ENCODE measurements at places on chromosomes 4 and X.

DNA sequence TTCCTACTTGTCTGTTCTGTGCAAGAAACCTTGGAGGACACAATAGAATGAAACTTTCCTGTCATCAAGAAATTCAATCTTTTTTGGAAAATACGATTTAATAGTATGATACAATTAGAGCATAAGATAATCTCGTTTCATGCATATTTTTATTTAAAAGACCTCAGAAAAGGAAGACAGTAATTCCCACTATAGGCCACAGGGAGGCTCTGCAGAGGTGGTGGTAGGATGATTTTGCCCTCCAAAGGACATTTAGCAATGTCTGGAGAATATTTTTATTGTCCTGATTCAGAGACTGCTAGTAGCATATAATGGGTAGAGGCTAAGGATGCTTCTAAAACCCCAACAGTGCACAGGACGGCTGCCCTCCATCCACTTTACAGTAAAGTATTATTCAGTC is 68.7 kb downstream of the PAK3 start:
- DNase-seq, result no peak

- no peak for DNase-seq
These were observed 22.8 kb downstream of the VSIG4 start for GRCh38 chrX:66016905-66017658.

DNA sequence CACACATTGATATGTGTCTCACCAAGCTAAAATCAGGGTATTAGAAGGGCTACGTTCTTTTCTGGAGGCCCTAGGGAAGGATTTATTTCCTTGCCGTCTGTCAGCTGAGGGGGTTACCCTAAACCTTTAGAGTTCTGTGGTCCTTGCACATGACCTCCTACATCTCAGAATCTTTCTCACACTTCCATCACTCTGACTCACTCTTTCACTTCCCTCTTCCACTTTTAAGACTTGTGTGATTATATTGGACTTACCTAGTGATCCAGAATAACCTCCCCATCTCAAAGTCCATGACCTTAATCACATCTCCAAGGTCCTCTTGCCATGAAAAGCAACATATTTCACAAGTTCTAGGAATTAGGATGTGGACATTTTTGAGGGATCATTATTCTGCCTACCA is 53.6 kb upstream of the FUNDC1 start:
- DNase-seq, result no peak

- DNase-seq, result no peak
These were observed 1.7 kb upstream of the ZFP42 start for GRCh38 chr4:187993827-187994226.

DNA sequence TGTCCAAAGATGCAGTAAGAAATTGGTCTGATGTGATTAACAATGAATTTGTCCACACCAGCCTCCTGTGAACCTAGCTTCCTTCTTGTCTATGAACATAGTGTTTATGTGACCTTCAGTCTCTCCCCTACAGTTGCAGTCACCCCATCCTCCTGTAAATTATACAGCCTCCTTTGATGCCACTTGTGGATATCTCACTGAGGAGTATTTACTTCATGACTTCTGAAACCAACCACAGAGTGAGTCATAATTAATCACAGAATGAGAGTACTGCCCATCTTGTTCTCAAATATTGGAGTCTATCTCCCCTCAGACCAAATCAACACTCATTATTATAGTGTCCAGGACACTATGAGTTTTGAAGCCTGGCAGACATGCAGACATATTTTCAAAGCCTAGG is 27.3 kb upstream of the XAGE2 start:
- DNase-seq, result no peak

GRCh38 chr4:184983672-184984356 is 34.5 kb upstream of the HELT start:
- peak; percentile 11 for DNase-seq

GRCh38 chr4:86968547-86968946 is 33.7 kb downstream of the AFF1 start:
- no peak for DNase-seq

DNA sequence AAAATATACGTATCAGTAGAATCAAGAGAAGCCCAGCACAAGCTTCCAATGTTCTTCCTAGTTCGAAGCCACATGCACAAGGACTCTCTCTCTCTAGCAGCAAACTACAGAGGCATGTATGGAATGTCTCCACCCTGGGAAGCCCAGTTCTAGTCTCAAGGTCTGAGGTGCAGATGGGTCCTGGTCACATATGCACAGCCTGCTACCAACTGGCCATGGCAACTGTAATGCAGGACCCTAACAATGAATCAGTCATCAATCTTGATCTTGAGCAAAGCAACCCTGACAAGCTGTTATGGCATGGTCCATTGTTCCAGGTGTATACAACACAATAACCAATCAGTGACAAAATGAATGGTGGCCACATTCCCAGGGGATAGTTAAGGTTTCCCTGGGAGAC is 55.8 kb downstream of the MBNL3 start:
- DNase-seq, result no peak

- no peak for DNase-seq
These were observed 91.3 kb upstream of the KLHL13 start for GRCh38 chrX:118207831-118208453.

DNA sequence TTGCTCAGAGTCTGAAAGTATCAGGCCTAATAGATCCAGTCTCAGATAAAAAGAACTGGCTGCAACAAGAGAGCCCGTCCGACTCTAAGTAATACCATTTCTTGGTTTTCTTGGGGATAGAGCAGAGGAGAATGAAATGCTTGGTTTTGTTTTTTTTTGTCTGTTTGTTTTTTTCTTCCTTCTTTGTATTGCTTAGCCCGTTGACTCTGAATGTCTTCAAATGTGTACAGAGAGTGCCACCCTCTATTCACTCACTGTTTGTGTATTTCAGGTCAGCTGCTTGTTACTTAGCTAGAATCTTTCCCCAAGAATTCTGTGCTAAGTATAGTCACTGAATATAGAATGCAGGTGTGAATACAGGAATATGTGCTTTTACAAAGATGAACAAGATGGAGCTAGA is 5.7 kb upstream of the TMEM156 start:
- no peak for DNase-seq

GRCh38 chr4:109319156-109319555 is 16.7 kb upstream of the COL25A1 start:
- no peak for DNase-seq

DNA sequence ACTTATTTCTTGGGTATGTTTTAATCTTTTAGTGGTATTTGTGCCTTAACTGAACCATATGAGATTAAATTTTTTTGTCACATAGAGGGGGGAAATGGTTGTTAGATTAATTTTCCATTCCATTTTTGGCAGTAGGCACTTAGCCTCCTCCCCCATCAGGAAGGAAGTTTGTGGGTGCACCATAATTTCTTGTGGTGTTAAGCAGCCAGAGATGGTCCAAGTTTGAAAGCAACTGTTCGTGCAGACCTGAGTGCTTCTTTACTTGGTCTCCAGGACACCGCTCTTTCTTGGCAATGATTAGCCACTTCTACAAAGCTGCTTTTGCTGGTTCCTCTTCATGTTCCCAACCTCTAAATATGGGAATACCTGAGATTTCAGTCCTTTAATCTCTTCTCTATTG is 92.7 kb upstream of the RPL34 start:
- DNase-seq, result no peak

GRCh38 chr4:107709916-107710315 is 10.1 kb downstream of the PAPSS1 start:
- DNase-seq, result no peak

- peak; percentile 43 for DNase-seq
These were observed 19.1 kb upstream of the TEX13B start for GRCh38 chrX:108001218-108001814.

GRCh38 chr4:93232883-93233282 is 595.7 kb upstream of the ATOH1 start:
- no peak for DNase-seq

DNA sequence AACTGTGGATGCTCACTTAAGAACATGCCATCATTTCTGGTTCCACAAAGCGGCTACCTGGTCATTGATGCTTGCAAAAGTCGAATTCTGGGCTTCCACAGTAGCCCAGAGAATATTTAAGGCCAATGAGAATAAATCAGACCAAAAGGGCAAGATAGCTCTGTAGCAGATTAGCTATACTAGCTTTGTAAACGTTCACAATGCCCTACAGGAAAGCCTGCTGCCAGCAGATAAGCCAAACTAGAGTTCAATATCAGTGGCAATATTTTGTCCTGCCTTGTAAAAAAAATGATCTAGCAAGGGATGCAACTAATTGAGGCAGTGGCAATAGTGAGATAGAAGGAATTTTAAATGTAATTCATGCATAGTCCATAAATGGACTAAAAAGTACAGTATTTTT is 387.7 kb upstream of the TEX13C start:
- no peak for DNase-seq

- peak; percentile 14 for DNase-seq
These were observed 3.9 kb downstream of the MSMO1 start for GRCh38 chr4:165331359-165331758.

GRCh38 chrX:72399816-72400215 is 94.1 kb upstream of the CITED1 start:
- DNase-seq, result no peak

- DNase-seq, result no peak
These were observed 41.9 kb upstream of the PARM1 start for GRCh38 chr4:74891037-74891436.

- DNase-seq, result no peak
These were observed 175.5 kb downstream of the CAMK2D start for GRCh38 chr4:113586072-113586471.

- no peak for DNase-seq
These were observed 739 bp downstream of the GAK start for GRCh38 chr4:931194-931959.

DNA sequence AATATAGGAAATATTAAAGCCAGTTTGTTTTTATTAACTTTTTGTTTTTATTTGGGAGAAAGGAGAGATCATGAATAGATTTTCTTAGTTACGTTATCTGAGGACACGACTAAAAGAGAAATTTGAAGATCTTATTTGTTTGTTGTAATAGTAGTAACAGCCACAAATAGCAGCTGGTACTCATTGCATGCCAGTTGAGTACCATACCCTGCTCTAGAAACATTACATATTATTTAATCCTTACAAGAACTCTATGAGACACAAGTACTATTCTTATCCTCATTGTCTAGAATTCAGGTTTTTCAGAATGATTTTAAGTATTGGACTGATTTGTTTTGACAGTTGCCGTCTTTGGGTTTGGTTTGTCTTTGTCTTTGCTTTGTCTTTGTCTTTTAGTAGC is 31.8 kb downstream of the USP53 start:
- no peak for DNase-seq

- no peak for DNase-seq
These were observed 4.5 kb downstream of the SNX25 start for GRCh38 chr4:185213877-185214276.

DNA sequence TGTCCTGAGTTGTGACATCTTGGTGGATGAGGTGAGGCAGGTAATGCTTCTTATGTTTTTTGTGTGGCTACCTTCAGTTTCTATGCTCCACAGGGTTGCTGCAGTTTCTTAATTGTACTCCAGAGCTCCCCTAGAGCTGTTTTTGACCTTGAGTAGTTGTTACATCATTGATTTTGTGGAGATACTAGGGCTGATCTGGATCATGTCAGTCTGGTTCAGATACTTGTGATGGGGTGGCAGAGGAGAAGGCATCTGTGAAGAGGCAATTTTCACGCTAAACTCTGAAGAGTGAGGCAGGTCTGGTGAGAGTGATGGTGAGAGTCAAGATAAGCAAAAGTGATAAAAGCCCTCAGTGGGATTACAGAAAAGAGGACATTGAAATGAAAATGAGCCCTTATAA is 1180.2 kb downstream of the RAPGEF2 start:
- no peak for DNase-seq

GRCh38 chr4:139892973-139893736 is 227.5 kb downstream of the MGST2 start:
- no peak for DNase-seq

DNA sequence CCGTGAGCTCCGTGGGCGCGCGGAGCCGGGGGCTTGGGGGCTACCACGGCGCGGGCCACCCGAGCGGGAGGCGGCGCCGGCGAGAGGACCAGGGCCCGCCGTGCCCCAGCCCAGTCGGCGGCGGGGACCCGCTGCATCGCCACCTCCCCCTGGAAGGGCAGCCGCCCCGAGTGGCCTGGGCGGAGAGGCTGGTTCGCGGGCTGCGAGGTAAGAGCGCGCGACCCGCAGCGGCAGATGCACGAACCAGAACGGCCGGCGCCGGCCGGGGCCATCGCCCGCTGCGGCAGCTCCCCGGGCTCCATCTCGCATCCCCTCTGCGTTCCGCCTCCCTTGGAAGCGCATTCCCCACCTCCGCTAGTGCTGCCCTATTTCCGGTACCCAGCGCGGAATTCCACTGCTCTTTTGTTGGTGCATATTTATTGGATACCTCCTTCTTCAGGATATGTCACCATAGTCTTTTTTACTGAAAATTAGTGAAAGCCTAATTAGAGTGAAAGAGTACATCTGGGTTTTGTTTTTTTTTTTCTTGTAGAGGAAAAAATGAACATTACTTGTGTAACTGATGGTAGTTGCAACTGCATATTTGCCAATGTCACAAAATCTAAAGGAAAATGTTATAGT is 797 bp downstream of the PKD2 start:
- peak; percentile 21 for DNase-seq

GRCh38 chr4:188879598-188879997 is 740.4 kb downstream of the TRIML1 start:
- no peak for DNase-seq

DNA sequence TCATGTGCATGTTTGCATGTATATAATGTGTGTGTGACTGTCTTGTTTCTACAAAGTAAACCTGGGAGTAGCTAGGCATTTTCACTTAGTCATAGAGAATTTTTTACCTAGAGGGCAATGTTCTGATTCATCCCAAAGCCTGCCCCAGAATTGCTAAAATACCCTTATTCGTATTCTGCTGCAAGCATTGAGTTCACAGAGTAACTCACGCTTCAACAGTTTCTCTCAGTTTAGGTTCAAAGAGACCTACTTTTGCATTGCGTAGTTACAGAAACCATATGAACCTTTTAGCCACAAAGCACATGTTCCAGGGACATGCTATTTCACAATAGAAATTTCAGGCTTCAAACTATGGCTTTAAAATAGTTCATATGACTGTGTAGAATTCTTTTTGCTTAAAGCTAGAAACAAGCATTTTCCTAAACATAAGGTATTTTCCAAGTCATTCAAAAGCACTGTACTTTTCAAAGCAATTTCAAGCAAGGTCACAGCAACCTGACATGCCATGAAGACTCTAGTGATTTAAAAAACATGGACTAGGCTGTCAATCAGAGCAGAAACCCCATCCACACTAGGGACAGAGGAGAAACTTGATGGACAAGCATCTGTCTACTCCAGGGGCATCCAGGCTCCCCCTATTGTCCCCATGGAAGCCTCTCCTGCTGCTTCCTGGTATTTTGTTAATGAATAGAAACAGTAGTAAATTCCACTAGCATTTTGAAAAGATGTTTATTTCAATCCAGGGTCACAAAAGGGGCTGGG is 81.5 kb upstream of the MAPK10 start:
- no peak for DNase-seq

GRCh38 chr4:138522366-138522765 is 280.2 kb upstream of the SLC7A11 start:
- DNase-seq, result peak; percentile 6

GRCh38 chr4:14719053-14719452 is 283.2 kb upstream of the CPEB2 start:
- no peak for DNase-seq
